ENCODE measurements at places on chromosomes 2 and 18. TPM values are rescaled to one million over a fixed set of nuclear protein-coding genes. Genes with fewer than 3 reads are reported as not detected.

The CASP8 gene
- 35.9 TPM for total RNA-seq

The CNTNAP5 gene
- total RNA-seq, result not detected

The CYRIA gene
- 11.7 TPM for total RNA-seq

The AFF3 gene
- 131 TPM for total RNA-seq

DNA sequence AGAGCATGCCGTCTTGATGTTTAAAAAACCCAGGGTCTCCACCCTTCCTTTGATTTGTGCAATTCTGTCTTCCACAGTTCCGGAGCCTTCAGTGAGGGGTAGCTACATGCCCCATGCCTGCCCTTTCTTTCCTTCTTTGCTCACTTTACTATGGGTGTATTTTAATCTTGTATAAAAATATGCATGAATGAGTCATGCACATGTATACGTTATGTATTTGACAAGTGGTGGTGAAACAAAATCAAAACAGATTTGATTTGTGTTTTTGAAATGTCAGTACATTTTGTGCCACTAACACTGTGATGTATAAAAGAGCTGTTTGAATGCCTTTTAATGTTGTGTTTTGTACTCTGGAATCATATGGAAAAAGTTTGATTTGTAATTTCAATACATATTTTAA, 126.5 kb downstream of the RNF144A start:
- no peak for DNase-seq

DNA sequence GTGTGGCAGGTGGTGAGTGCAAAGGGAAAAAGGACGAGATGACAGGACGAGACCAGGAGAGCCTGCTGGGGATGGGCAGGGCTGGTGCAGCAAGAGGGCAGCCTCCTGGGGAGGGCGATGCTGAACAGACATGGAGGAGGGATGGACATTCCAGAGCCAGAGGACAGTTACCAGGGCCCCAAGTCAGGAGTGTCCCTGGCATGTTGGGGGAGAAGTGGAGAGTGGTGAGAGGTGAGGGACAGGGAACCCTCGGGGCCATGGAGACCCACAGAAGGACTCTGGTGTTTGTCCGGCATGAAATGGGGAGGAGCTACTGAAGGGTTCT, 19.0 kb downstream of the MTERF4 start:
- no peak for DNase-seq

GRCh38 chr18:40810372-40810771, 1144.7 kb upstream of the PIK3C3 start:
- DNase-seq, result no peak

GRCh38 chr2:142038826-142039225, 92.0 kb downstream of the LRP1B start:
- no peak for DNase-seq

DNA sequence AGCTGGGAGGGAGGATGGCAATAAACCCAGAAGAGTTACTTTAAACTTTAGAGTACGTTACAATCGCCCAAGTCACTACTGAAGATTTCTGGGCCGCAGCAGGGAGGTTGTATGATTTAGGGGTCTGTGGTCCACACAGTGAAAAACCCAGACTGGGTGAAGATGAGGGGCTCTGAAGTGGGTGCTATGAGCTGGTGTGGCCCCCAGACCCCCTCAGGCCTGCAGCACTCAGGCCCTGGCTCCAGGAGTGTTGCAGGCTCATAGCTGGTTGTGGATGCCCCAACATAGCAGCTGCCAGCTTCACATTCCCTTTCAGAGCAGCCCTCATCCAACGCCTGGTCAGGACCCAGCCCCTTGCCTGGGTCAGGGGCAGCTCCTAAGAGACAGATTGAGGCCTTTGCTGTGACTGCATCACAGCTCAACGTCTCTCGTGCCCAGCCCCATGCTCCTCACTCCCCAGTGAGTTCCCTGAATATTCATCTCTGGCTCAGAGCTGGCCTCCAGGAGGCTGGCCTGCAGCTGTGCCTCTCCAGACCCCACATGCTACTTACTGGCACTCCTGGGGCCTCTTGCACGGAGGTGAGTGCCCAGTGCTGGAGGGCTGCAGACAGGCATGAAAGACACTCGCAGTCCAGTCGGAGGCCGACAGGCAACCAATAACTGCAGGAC, 94.5 kb upstream of the MYCN start:
- no peak for DNase-seq

DNA sequence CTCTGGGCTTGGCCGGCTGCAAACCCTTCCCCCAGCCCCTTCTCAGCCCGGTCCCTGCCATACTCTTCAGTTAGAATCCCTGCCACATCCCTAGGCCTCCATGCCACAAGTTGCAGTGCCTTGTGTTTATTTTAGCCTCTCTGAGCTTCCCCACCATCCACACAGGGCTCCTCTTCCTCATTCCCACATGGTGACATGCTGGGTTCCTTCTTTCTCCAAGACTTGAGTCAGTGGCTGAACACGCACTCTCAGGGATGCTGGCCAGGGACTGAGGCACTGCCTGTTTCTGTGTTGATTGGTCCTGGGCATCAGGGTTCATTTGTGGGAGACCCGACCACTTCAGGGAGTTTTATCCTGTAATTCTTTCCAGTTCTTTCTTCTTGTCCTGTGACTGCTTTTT, 56.3 kb downstream of the KCNS3 start:
- no peak for DNase-seq

DNA sequence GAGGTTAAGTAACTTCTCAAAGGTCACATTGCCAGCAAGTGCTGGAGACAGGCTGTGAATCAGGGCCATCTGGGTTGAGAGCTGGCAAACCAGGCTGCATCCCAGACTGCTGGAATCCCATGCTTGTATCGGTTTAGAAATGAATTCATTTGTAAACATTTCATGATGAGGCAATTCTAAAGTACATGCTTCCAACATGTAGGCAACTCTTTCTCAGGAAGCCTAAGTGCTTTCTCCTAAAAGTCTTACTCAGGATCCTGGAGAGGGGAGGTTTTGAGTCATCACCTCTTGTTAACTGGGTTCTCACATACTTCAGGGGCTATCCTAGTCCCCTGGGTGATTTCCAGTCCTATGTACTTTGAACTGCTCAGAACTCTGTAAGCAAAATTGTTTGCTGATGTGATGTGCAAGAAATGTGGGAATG, 416.5 kb downstream of the MEIS1 start:
- DNase-seq, result no peak

- DNase-seq, result no peak
Measured at GRCh38 chr2:236637686-236638569, 68.3 kb downstream of the ACKR3 start.

- DNase-seq, result no peak
Measured at GRCh38 chr2:222594679-222595078, 61.2 kb downstream of the FARSB start.

DNA sequence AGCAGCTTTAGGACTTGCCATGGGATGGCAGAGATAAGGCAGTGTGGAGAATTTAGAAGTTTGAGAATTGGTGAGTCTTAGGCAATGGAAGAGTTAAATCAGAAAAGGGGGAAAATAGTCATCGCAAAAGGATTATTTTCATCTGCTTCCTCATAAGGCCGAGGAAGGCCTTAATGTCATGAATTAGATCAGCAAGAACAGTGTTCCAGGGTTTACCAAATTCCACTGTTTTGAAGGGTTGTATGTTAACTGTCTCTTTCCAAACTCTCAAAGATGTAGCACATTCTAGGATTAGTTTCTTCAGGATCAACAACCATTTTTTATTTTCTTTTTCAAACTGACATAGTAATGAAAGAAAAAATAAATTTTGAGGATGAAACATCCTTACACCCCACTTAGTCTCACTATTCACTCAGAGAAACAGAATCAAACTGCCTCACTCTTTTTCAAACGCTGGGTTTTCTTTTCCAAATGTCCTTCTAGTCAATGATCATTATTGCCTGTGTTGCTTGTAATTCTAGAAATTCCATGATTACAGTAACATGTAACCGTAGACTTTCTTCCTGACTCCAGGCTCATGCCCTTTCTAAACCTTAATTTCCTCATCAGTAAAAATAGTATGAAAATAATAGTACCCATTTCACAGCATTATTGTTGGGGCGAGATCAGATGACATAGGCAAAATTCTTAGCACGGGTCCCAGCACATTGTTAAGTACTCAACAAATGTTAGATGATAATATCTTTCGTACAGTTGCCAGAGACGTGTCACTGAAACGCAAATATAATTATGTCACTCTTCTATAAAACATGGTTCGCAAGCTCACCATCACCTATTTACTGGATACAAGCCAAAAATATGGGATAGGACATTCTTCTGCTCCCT, 23.6 kb downstream of the ZEB2 start:
- DNase-seq, result no peak

DNA sequence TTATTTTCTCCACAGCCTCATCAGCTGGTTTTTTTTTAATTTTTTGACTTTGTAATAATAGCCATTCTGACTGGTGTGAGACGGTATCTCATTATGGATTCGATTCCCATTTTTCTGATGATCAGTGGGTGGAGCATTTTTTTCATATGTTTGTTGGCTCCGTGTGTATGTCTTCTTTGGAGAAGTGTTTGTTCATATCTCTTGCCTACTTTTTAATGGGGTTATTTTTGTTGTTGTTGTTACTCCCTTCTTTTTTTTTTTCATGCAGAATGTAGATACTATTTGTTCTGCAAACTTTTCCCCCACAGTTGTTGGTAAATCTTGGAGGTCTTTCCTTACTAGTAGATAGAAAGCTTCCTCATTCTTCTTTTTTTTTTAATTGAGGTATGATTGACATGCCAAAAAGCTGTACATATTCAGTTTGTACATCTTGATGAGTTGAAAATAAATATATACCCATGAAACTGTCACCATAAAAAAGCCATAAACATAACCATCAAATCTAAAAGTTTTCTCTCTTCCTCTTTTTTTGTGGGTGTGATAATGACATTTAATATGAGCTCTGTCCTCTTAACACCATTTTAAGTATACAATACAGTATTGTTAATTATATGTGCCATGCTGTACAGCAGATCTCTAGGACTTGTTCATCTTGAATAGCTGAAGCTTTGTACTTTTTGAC, 21.8 kb upstream of the NT5DC4 start:
- no peak for DNase-seq

DNA sequence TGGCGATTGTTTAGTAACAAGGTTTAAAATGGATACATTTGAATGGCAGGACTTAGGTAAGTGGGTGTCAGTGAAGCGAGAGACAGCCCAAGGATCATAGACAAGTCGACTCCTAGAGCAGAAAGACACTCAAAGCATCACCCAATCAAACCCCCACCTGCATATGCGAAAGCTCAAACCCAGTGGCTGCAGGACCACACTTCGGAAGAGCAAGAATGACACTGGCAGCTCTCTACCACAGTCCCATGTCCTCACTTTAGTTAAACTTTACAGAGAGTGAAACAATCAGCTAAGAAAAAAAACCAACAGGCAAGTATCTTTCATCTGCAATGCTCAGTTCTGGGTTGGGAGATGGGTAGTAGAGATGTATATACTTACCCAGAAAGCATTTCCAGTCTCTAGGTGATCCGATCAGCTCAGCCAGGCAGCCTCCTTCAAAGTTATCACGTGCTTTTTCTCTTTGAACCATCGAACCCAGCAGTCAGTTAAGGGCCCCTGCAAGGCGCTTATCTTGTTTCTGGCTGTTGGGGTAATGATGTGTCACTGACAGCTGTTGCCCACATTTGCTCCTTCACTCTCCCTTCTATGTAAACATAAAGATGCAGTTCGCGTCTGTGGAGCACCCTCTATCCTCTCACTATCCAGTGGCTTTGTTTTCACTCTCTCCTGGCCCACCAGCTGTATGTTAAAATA, 357.5 kb upstream of the ID2 start:
- no peak for DNase-seq

DNA sequence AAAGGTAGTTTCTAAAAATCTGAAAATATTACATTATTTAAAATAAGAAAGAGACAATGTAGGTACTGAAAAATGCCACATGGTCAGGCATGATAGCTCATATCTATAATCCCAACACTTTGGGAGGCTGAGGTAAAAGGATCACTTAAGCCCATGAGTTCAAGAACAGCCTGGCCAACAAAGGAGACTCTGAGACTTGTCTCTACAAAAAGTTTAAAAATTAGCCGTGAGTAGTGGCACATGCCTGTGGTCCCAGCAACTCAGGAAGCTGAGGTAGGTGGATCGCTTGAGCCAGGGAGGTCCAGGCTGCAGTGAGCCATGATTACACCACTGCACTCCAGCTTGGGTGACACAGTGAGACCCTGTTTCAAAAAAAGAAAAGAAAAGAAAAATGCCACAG, 21.8 kb downstream of the ATAD2B start:
- no peak for DNase-seq

DNA sequence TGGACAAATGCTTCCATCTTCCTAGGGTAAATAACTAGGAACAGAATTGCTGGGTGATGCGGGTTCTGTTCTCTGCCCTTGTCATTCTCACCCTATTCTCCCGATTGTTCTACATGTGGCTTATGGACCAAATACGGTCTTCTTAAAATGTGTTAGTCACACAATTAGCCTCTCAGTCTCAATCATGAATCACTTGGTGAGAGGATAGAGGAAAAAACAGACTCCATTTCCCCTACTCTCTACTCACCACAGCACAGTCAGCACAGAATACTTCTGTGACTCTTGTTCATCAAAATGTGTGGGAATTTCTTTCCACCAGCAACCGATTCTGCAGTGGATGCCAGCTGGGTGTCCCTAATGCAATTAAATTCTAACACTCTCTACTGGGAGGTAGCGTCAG, 125.2 kb downstream of the SH3BP4 start:
- DNase-seq, result no peak

- no peak for DNase-seq
Measured at GRCh38 chr18:74290794-74291471, 830 bp downstream of the CYB5A start.

- DNase-seq, result no peak
Measured at GRCh38 chr2:200353120-200353519, 46.6 kb downstream of the SPATS2L start.

Measured in OCI-LY7 (cell line).